Gastrocnemius medialis (tissue), 4 donors: ENCODE measurements at places on chromosomes 12 and 14.

- DNase-seq = no peak
Observed at GRCh38 chr14:89922031-89922907, 32.3 kb downstream of the EFCAB11 start.

DNA sequence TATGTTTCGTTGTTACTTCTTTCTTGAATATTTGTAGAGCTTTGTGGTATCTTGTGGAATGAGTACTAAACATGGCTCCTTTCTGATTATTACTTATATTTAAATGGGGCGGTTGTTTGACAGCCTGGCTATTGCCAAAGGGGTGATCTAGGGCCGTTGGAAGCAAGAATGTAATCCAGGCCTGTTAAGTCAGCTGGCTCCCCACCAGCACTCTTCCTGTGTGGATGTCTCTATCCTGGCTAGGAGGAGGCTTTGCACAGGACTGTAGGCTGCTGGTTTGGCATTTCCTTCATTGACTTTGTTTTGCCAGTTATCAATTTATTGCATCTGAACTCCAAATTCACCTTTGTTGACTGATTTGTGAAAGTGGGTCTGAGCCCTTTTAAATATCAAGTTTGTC is 5.6 kb downstream of the FAM234B start:
- no peak for DNase-seq

- DNase-seq = peak; percentile 19
Observed at GRCh38 chr12:46303039-46303666, 34.3 kb upstream of the SLC38A1 start.

DNA sequence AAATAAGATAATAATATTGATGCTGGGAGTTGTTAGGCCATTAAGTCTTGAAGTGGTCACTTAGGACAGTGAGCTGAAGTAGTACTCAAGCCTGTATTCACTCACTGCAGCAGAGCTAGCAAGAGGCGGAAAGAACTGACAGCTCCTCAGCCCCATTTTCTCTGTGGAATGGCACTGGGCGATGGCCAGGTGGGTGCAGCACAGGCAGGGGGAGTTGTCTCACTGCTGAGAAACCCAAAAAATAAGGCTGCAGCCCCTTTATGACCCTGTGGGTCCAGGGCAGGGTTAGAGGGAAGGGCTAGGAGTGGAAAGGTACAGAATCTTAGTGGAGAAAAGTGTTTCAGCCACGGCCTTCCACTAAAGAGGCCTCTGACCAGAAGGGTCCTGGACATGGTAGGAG is 35.5 kb downstream of the PDZRN4 start:
- DNase-seq = no peak

DNA sequence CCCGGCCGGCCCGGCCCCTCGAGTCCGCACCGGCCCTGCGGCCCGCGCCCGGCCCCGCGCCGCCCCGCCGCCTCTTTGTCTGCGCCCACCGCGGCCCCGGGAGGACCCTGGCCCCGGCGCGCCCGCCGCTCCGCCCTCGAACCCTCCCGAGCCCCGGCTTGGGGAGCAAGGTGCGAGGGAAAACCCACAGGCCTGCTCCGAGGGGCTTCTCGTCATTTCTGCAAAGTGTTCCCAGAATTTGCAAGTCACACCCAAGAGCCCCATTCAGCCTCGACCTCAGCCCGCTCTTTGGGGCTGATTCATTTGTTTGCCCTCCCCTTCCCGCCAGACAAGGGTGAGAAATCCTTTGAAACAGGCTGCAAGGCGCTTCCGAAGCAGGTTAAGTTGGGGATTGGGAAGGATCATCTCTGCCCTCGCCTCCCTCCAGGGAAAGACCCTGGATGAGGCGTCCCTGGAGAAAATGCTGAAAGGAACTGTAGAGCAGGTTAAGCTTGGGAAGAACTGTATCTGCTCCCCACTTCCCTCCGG is 325 bp upstream of the CLIP1 start:
- DNase-seq = no peak

DNA sequence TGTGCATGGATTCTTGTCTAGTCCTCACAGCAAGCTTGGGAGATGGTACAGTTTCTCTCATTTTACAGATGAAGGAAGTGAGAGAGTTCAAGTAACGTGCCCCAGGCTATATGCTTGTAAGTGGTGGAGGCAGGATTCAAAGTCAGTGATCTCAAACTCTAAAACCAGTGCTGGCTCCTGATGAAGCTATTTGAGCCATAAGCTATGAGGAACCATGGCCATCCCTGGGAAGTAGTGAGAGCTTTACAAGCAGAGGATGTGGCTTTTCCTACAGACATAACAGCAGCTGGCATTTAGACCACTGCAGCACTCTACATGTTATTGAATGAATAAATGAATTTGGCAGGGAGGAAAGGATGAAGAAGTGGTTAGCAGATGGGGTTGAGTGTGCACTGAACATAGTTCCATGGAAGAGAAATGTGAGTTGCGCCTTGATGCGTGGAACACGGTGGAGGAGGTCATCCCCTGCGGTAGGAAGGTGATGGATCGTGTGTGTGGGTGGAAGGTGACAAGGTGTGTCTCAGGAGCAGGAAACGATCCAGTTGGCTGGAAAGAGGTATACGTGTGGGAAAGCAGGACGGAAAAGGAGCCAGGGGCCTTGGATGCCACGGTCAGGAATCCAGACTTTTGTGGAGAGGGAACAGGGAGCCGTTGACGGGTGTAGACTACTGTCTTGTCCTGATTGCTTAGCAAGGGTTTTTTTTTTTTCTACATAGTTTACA is 65.2 kb downstream of the RFX4 start:
- no peak for DNase-seq

DNA sequence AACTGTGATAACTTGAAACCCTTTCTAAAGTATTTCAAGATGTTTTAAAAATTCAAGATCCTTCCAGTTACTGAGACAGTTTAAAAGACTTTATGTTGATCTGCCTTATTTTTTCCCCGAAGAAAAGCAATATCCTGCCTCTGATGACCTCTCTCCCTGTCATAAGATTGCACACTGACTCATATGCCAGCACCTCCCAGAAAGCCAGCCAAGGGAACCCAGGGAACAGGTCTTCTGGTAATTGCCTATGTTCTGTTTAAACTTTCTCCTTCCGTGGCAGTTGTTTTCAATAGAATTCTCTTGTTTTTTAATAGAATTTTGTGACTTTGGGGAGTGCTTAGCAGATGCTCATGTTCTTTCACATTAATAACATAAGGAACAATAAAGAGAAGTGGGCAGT is 300.2 kb upstream of the PRKD1 start:
- DNase-seq = peak; percentile 57

GRCh38 chr14:61119006-61119405 is 138.0 kb downstream of the SLC38A6 start:
- DNase-seq = no peak

GRCh38 chr12:2686280-2686646 is 108.5 kb upstream of the FKBP4 start:
- no peak for DNase-seq

- no peak for DNase-seq
Observed at GRCh38 chr14:98175436-98175835, 1096.6 kb downstream of the BCL11B start.

- no peak for DNase-seq
Observed at GRCh38 chr14:79567306-79567705, 644.0 kb downstream of the DIO2 start.

DNA sequence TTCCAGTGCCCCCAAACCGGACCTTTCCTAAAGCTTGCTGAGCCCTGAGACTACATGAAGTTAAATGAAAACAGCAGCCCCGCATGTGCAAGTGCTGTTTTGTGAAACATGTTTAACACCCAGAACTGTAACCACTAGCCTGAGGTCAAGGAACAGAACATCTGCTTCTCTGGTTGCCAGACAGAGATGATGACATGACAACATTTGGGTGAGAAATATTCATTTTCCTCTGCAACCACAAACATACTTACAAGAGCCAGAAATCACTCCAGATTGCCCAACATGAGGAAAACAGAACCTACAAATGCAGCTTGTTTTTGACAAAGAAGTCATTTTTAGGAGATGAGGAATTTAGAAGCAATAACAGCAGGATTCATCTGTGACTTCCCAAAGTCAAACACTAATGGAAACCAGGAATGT is 110.4 kb downstream of the BCAT1 start:
- peak; percentile 35 for DNase-seq

DNA sequence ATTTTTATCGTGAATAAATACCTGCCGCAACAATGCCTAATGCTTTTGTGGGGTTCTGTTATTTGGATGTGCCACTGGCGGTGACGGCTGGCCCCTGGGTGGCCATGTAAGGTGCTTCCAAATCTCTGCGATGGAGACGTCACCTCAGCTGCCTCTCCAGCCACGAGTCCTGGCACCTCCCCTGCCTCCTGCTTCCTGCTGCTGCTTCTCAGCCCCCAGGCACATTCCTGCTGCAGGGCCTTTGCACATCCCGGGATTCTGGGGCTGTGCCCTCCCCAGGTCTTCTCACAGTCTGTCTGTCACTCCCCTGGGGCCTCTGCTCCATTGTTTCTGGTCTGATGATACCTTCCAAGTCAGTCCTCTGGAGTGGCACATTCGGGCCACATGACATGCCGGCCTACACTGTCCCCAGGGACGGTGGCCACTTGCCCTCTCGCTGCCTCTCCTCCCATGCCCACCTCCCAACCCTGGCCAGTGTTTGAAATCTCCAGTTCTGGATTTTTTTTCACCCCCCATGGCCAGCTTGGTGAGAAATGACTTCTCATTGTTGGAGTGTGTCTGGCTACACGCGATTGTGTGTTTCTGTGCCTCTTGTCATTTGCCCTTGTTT is 151.8 kb downstream of the KIF26A start:
- DNase-seq = peak; percentile 1

- no peak for DNase-seq
Observed at GRCh38 chr14:79658221-79658620, 553.1 kb downstream of the DIO2 start.

GRCh38 chr12:115324949-115325593 is 641.1 kb upstream of the TBX3 start:
- DNase-seq = no peak

DNA sequence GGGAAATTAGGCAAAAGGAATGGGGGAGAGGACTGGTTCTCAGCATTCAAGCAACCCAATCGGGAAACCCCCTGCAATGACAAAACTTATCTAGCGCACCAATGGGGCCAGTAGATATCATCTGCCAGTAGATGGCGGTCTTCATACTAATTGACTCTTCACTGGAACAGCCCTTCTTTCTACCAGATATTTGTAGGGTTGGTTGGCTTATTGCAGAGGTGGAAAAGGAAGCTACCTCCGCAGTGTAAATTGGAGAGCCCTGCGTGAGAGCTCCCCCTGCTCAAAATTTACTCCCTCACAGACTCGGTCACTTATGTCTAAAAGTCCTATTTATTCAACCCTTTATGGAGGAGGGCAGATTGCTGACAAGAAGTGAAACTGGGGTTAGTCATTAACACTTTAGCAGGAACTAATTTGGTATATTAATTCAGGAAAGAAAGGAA is 166.1 kb upstream of the CCND2 start:
- no peak for DNase-seq
